ENCODE measurements at places on chromosomes 3 and 15. TPM values are rescaled to one million over a fixed set of nuclear protein-coding genes. Genes with fewer than 3 reads are reported as not detected.
A peak's percentile ranks its signal among the peaks of the same experiment; 100 is the strongest.

ALDH1A3 gene
- total RNA-seq = 62.9 TPM

UBE2E2 gene
- total RNA-seq = 31.2 TPM

CLSTN2 gene
- 16.0 TPM for total RNA-seq

DNASE1L3 gene
- 13.3 TPM for total RNA-seq

TIMP4 gene
- total RNA-seq = 35.1 TPM

DNA sequence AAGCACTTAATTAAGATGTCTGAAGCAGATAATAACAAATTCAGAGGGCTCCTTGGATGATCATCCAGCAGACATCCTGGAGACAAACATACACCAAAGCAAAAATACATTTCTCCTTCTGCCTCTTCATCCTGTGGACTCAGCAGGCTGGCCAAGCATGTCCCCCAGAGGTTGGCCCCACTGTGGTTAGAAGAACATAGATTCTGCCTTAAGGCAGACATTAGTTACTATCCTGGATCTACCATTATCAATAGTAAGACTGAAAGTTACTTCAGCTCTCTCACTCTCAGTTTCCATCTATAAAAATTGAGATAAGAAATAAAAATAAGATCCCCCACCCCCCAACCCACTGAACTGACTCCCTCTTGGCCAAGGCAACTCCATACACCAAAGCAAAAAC lies 28.6 kb upstream of the TGFBR2 start:
- H3K36me3 ChIP-seq = no peaks in the 10 kb centered on the region
- no peak for DNase-seq
- H3K27me3 ChIP-seq = no peaks in the 10 kb centered on the region
- no peak overlapping the region for H3K4me3 ChIP-seq
- H3K4me1 ChIP-seq = peaks cover 5% of the 10 kb centered on the region

DNA sequence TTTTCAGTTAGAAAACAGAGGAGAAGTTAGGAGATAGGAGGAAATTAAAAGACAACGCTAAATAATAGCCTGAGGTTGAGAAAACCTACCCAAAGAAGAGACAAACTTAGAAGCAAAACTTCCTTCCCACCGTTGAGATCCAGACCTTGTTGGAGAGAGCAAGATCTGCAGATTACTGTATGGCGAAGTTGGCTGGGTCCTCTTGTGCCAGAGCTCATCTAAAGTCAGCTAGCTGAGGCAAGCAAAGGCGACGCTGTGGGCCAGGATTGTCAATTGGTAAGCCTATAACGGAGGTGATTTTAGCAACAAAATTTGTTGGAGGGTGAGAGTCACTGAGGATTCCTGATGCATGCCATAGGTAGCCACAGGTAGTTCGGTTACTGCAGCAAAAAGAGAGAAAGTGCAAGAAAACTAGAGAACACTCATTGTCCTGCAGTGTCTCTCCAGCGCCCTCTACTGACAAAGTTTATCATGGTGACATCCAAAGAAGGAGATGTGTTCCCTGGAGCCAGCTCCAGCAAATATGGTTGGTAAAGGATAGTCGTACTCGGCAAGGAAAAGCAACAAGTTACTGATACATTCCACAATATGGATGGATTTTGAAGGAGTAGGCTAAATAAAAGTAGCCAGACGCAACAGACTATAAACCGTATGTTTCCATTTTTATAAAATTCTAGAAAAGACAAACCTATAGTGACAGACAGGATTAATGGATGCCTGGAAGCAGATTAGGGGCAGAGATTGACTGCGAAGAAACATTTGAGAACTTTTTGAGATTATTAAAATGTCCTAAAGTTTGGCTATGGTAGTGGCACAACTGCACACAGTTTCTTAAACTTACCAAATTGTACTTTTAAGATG lies 9.8 kb upstream of the OR5K4 start:
- H3K27me3 ChIP-seq = no peaks in the 10 kb centered on the region
- H3K4me3 ChIP-seq = no peak overlapping the region
- no peak for DNase-seq
- no peaks in the 10 kb centered on the region for H3K36me3 ChIP-seq
- no peaks in the 10 kb centered on the region for H3K4me1 ChIP-seq
- no peak overlapping the region for H3K27ac ChIP-seq

- H3K36me3 ChIP-seq = no peaks in the 10 kb centered on the region
- H3K27ac ChIP-seq = no peak overlapping the region
These were observed 4.2 kb upstream of the PLOD2 start for GRCh38 chr3:146164971-146165769.

GRCh38 chr15:44265757-44266156 lies 22.8 kb upstream of the GOLM2 start:
- H3K4me3 ChIP-seq = no peak overlapping the region
- H3K36me3 ChIP-seq = no peaks in the 10 kb centered on the region
- no peaks in the 10 kb centered on the region for H3K27me3 ChIP-seq
- no peaks in the 10 kb centered on the region for H3K4me1 ChIP-seq

DNA sequence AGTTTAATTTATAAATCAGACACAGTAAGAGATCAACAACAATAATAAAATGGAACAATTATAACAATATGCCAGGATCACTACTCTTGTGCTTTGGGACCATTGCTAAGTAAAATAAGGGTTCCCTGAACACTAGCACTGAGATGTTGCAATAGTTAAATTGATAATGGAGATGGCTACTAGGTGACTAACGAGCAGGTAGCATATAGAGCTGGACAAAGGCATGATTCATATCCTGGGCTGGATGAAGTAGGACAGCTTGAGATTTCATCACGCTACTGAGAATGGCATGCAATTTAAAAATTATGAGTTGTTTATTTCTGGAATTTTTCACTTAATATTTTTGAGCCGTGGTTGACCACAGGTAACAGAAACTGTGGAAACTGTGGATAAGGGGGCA lies 20.7 kb upstream of the MYZAP start:
- no peaks in the 10 kb centered on the region for H3K36me3 ChIP-seq
- H3K4me3 ChIP-seq = no peak overlapping the region
- H3K4me1 ChIP-seq = peaks cover 10% of the 10 kb centered on the region
- H3K27me3 ChIP-seq = no peaks in the 10 kb centered on the region
- H3K27ac ChIP-seq = no peak overlapping the region

DNA sequence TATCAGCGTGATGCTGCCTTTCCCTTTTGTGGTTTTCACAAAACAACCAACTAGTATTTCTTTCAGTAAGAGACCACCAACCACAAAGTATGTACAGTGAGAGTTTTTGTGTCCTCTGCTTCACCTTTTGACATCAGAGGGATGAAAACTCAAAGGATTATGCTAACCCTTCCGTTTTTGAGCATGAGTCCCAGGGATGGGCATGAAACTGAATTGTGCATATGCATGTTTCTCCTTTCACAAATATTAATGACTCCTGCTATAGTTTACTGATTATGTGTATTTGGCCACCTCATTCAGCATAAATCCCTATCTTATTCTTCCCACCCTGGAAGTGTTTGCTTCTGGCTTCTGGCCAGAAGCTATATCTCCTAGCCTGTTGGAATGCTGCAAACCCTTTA lies 59.2 kb downstream of the RSRC1 start:
- H3K4me3 ChIP-seq = no peak overlapping the region
- no peak overlapping the region for H3K27ac ChIP-seq
- no peak for DNase-seq
- no peaks in the 10 kb centered on the region for H3K36me3 ChIP-seq
- peaks cover 6% of the 10 kb centered on the region for H3K4me1 ChIP-seq
- no peaks in the 10 kb centered on the region for H3K27me3 ChIP-seq

DNA sequence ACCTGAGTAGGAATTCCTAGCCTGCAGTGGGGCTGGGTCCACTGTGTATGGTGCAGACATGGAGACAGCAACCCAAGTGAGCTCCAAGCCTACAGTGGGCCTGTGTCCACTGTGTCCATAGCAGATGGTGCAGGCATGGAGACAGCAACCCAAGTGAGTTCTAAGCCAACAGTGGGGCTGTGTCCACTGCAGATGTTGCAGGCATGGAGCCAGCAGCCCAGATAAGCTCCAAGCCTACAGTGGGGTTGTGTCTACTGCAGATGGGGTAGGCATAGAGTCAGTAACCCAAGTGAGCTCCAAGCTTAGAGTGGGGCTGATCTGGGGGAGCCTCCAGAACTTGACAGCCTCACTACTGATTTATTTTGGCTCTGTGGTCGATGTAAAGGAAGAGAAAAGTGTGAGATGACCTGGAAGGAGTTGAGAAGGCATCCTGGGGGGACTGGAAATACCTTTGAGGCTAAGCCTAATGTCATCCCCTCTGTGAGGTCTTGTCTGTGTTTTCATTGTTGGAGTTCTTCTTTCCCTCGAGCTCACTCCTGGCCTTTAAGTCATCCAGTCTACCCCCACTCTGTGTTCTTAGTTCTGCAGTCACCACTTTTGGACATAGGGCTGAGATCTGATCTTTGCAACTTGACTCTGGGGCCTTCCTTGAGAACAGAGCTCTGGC lies 22.4 kb upstream of the IL16 start:
- no peaks in the 10 kb centered on the region for H3K36me3 ChIP-seq
- peaks cover 11% of the 10 kb centered on the region for H3K4me1 ChIP-seq
- H3K4me3 ChIP-seq = no peak overlapping the region
- no peak overlapping the region for H3K27ac ChIP-seq
- DNase-seq = no peak

- no peak overlapping the region for H3K4me3 ChIP-seq
- H3K4me1 ChIP-seq = peaks cover 55% of the 10 kb centered on the region
- no peaks in the 10 kb centered on the region for H3K27me3 ChIP-seq
- peak overlapping the region; percentile 23 for H3K27ac ChIP-seq
- DNase-seq = no peak
These were observed 175.4 kb downstream of the MBNL1 start for GRCh38 chr3:152444029-152444641.

- peaks cover 5% of the 10 kb centered on the region for H3K4me1 ChIP-seq
- no peak overlapping the region for H3K27ac ChIP-seq
- DNase-seq = peak; percentile 89
These were observed 79.0 kb downstream of the ASB7 start for GRCh38 chr15:100681335-100681746.

GRCh38 chr3:31116651-31117050 lies 222.2 kb upstream of the GADL1 start:
- no peak for DNase-seq
- no peaks in the 10 kb centered on the region for H3K4me1 ChIP-seq
- H3K27ac ChIP-seq = no peak overlapping the region

GRCh38 chr3:178479860-178480259 lies 56.4 kb upstream of the KCNMB2 start:
- no peaks in the 10 kb centered on the region for H3K27me3 ChIP-seq
- no peak for DNase-seq
- no peak overlapping the region for H3K4me3 ChIP-seq
- H3K36me3 ChIP-seq = no peaks in the 10 kb centered on the region

GRCh38 chr3:123347691-123348264 lies 101.1 kb downstream of the ADCY5 start:
- H3K4me1 ChIP-seq = no peaks in the 10 kb centered on the region
- H3K4me3 ChIP-seq = no peak overlapping the region
- DNase-seq = no peak
- no peaks in the 10 kb centered on the region for H3K27me3 ChIP-seq

DNA sequence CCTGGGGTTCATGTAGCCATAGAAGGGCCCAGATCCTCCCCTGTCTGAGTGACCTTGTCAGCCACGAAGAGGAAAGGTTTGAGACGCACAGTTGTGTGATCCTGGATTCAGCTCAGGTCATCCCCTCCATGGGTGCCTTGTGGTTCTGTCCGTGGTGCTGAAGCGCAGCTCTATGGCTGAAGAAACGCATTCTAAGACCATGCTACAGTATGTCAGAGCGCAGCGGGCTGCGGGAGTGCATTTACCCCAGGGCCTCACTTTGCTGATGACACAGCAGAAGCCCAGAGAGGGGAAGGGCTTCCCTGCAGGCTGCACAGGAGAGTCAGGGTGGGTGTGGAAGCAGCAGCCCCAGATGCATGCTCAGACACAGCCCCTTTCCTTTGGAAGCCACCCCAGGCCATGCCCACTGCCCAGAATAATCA lies 68.8 kb upstream of the IQSEC1 start:
- H3K4me1 ChIP-seq = no peaks in the 10 kb centered on the region
- H3K36me3 ChIP-seq = no peaks in the 10 kb centered on the region
- H3K4me3 ChIP-seq = no peak overlapping the region
- no peak for DNase-seq

DNA sequence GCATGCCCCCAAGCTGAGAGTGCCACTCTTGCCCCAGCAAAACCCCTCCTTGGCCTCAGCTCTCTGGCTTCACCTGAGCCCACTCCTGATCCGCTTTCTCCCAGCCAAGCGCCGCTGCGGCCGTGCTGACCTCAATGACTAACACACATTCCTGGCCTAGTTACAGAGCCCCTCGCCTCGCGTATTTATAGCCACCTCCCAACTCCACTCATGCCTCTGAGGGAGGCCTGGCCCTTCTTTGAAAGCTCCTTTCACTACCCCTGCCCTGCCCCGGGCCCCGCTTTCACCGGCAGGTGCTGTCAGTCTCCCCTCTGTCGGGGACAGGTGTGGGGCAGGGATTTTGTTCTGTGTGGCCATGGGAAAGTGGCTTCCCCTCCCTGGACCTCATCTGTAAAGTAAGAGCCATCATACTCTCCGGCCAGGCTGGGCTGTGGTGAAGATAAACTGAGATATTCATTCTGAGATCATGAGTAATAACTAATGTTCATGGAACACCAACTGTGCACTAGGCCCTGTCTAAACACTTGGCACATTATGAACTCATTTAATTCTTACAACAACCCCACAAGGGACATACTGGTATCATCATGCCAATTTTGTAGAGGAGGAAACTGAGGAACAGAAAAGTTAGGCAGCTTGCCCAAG lies 13.2 kb upstream of the ATP2B2 start:
- H3K36me3 ChIP-seq = no peaks in the 10 kb centered on the region
- DNase-seq = no peak
- H3K4me1 ChIP-seq = no peaks in the 10 kb centered on the region
- H3K27me3 ChIP-seq = no peaks in the 10 kb centered on the region

- no peak overlapping the region for H3K4me3 ChIP-seq
- no peak for DNase-seq
- no peaks in the 10 kb centered on the region for H3K27me3 ChIP-seq
- H3K4me1 ChIP-seq = peaks cover 53% of the 10 kb centered on the region
These were observed 284.0 kb upstream of the TBL1XR1 start for GRCh38 chr3:177481329-177481728.

GRCh38 chr3:111926266-111926676 lies 52.6 kb upstream of the ABHD10 start:
- no peaks in the 10 kb centered on the region for H3K36me3 ChIP-seq
- no peak for DNase-seq
- H3K4me3 ChIP-seq = no peak overlapping the region
- no peaks in the 10 kb centered on the region for H3K27me3 ChIP-seq
- no peak overlapping the region for H3K27ac ChIP-seq

DNA sequence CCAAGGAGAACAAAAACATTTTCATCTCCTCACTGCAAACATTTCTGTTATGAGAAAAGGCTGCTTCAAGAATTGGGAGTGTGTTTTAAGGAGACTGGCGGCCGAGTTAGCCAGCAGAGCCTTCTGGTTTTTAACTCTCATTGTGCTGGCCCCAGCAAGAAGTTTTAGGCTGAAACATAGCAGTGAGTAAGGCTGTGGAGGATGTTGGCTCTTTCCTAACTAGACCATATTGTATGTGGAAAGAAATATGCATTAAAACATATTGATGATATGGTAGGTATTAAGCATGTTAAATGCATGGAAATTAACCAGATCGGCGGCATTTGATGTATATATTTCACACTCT lies 90.7 kb downstream of the TIGIT start:
- H3K4me3 ChIP-seq = peak overlapping the region; percentile 41
- no peaks in the 10 kb centered on the region for H3K27me3 ChIP-seq
- DNase-seq = no peak
- H3K4me1 ChIP-seq = peaks cover 25% of the 10 kb centered on the region

- no peaks in the 10 kb centered on the region for H3K36me3 ChIP-seq
- H3K4me3 ChIP-seq = no peak overlapping the region
- H3K27ac ChIP-seq = no peak overlapping the region
These were observed 181.1 kb downstream of the MYRIP start for GRCh38 chr3:39990532-39990931.

- H3K4me3 ChIP-seq = no peak overlapping the region
- H3K27ac ChIP-seq = no peak overlapping the region
- H3K36me3 ChIP-seq = no peaks in the 10 kb centered on the region
- peaks cover 34% of the 10 kb centered on the region for H3K4me1 ChIP-seq
These were observed 71.7 kb downstream of the P3H2 start for GRCh38 chr3:190048932-190049441.

Data from vagina (tissue), 2 donors.